ENCODE measurements at places on chromosomes 7 and 10.

DNA sequence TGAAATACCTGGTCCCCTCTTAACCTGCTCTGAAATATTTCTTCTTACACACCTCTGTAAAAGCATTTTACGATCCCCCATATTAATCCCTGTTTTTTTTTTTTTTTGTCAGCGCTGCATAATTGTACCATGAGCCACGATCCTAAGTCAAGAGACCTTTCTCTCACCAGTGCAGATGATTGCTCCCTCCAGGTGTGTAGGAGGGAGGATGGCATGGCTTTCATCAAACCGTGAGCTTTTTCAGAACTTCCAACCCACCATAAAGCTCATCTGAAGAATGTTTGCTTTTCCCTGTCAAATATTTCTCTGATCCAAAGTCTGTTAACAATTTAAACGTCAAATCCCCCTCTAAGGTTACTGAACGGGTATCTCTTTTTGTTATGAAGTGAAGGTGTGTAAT lies 28.2 kb upstream of the SEPHS1 start:
- no peak for DNase-seq

GRCh38 chr7:47610506-47611044 lies 28.7 kb upstream of the TNS3 start:
- no peak for DNase-seq

- no peak for DNase-seq
Measured at GRCh38 chr7:77566421-77566820, 29.3 kb downstream of the PTPN12 start.

DNA sequence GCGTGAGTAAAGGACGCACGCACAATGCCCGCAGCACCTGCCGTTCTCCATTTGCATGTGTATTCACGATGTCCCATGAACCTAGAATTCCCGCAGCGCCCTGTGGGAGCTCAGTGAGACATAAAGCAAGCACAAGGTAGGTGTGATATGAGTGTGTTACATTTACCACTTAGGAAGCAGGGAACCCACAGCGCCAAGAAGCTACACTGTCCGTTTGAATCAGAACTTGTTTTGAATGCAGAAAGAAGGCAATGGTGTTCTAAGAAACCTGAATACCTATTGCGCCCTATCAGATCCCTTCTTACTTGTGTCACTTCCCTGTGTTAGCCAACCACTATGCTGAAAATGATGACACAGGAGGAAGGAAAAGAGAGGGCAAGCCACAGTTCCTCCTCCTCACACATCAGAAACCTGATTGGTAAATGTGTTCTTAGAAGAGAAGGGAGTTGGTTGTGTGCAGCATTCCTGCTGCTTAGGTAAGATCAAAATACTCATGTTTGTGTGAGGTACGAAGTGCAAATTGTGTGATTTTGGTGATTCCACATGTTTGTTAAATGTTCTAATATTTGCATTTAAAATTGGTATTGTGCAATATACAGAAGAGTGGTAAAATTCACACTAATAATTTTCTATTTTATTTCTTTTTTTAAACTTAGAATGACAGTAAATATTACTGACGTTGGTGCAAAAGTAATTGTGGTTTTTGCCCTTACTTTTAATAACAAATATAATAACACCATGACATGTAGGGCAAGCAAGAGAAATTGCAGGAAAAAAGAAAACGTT lies 185.4 kb downstream of the SEC23IP start:
- no peak for DNase-seq

DNA sequence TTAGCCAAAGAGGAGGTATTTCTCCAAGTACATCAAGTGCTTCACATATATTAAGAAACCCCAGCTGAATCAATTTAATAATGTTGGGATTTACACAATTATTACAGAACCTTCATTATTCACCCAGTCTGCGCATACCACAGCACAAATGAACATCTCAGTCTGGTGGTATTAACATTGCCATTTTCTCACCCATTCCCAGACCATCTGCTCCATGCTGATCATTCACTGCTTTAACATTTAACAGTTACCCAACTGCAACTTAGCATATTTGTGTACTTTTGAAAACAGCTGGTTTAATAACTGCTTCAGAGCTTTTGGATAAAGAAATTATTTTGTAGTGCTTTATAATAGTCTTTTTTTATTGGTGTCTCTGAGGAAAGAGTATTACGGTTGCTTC lies 1072.1 kb downstream of the NXPH1 start:
- no peak for DNase-seq

- DNase-seq: no peak
Measured at GRCh38 chr10:24360282-24361127, 151.6 kb downstream of the KIAA1217 start.

- DNase-seq: no peak
Measured at GRCh38 chr10:54559498-54559897, 241.5 kb downstream of the PCDH15 start.

DNA sequence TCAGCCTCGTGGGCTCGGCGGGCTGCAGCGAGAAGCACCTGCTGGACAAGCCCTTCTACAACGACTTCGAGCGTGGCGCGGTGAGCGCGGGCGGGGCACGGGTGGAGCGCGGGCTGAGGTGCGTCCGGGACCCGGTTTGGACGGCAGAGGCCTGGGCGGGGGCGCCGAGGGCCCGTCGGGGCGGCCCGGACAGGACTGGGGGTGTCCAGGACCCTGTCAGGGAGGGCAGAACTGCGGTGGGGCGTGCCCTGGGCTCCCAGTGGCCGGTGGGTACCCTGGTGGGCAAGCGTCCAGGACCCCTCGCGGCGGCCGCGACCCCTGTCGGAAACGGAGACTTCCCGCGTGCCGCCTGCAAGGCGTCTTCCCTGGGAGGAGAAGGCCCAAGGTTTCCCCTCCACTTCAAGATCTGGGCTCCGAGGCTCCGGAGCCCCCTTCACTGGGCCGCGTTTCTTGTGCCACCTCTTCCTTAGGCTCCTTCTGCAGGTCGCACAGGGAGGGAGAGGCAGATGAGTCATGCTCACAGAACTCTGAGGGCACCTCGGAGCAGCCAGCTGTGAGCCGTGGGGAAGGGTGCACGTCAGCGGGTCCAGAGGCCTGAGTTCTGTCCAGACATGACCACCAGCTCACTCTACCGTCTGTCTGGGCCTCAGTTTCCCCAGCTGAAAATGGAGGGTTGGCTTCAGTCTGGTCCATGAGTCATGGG lies 485 bp downstream of the ALOX5 start:
- no peak for DNase-seq

DNA sequence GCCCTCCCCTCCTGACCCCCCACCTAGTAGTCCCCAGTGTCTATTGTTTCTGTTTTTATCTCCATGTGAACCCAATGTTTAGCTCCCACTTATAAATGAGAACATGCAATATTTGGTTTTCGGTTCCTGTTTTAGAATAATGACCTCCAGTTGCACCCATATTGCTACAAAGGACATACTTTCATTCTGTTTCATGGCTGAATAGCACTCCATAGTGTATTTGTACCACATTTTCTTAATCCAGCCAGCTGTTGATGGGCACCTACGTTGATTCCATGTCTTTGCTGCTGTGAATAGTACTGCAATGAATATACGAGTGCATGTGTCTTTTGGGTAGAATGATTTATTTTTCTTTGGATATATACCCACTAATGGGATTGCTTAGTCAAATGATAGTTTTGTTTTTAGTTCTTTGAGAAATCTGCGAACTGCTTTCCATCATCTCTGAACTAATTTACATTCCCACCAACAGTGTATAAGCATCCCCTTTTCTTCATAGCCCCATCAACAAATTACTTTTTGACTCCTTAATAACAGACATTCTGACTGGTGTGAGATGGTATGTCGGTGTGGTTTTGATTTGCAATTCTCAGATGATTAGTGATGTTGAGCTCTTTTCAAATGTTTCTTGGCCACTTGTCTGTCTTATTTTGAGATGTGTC lies 128.4 kb upstream of the PHYHIPL start:
- DNase-seq: no peak

DNA sequence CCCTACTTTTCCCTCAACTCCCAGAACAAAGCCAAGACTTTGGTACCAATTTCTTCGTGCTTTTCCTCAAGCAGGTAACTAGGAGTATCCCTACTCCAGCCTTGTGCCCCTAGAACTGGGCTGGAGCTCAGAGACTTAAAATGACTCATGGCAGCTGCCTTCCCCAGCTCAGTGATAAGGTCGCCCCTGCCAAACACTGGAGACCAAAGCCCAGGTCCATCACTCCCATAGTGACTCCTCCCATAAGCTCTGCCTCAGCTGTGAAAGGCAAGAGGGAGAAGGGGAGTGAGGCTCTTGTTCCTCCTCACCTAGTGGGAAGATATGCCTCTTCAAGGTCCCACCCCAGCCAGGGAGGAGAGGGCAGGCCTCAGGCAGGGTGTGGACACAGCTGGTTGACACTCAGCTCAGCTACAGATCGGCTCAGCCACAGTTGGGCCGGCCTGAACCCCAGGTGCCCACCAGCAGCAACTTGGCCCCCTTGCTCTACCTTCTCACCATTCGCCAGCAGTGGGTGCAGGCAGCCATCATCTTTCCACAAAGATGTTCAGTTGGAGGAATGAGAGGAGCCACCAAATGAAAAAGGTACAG lies 13.8 kb upstream of the CYREN start:
- DNase-seq: no peak

DNA sequence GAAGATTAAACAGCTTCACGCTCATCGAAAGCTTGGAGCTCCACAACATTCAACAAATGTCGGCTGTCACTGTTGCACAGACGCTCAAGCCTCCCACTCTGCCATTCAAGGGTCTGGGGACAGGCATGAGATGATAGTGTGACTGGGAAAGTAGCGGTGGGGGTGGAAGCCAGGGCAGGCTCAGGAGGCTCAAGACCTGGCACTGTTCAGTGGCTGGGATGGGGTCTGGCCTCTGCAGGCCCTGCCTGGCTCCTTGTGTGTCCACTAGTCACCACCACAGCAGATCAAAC lies 13.5 kb upstream of the GTPBP4 start:
- DNase-seq: no peak

- DNase-seq: no peak
Measured at GRCh38 chr10:30883116-30883515, 148.5 kb downstream of the ZNF438 start.

GRCh38 chr10:13347500-13348156 lies 465 bp downstream of the SEPHS1 start:
- DNase-seq: no peak

- no peak for DNase-seq
Measured at GRCh38 chr7:20079080-20079479, 138.1 kb downstream of the MACC1 start.

GRCh38 chr10:44393834-44394547 lies 9.1 kb upstream of the CXCL12 start:
- DNase-seq: no peak

DNA sequence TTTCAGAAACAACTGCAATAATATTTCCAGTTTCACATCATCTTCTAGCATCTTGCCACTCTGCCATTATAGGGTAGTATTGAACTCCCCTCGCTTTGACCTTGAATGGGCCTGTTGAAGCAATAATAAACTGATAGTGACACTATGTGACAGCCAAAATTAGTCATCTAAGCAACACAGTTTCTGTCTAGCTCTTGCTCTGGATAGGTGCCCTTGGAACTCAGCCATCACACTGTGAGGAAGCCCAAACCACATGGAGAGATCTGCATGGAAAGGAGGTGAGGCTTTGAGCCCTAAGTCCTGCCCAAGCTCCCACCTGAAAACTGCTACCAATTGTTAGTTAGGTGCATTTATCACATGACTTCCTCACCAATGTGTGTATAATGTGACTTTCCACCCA lies 18.1 kb upstream of the KCND2 start:
- DNase-seq: peak; percentile 8

DNA sequence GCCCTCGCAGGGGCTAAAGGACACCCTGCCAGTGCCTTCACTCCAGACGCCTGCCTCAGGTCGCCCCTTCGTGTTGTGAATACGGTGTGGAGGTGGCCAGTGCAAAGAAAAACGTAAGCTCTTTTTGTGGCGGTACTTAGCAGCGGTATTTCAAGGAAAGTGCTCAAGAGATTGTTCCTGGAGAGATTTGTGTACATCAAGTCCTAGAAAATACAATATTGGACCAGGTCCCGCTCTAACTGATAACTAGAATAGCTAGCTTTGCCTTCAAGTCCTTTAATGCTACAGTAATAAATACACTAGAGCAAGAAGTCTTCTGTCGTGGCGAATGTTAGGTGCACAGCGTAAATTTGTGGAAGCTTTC lies 689 bp downstream of the PLCE1 start:
- DNase-seq: no peak

- no peak for DNase-seq
Measured at GRCh38 chr7:132932296-132933071, 149.4 kb downstream of the CHCHD3 start.

DNA sequence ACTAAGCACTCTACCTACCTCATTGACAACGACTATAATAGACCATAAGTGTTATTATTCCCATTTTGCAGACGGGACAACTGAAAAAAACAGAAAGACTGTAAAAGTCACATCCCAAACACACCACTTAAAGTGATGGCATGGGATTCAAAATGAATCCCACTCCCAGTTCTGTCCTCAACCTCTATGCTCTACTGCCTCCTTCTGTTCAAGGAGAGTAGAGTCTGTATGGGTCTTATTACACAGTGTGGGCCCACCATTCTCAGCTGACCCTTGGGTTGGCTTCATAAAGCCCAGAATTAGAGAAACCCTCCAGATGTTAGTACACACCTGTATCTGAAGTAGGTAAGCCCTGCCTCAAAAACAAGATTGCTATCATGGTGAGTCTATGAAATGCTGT lies 102.2 kb downstream of the GRM8 start:
- DNase-seq: no peak

GRCh38 chr7:105742787-105743186 lies 133.6 kb downstream of the ATXN7L1 start:
- no peak for DNase-seq

DNA sequence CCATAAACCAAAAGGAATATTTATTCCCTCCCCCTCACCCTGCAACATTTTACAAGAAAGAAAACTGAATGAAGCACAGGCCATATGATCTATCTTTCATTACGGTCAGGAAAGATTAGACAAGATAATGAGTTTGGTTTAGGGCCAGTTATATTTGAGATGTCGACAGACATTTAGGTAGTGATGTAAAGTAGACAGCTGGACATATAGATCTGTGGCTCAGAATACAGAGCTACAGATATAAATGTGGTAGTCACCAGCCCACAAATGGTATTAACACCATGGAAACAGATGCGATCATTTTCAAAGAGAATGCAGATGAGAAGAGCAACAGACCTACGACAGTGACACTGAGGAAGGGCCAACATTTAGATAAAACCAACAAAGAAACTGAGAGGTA lies 142.5 kb downstream of the SRPK2 start:
- DNase-seq: no peak

GRCh38 chr10:60367431-60367830 lies 22.2 kb downstream of the ANK3 start:
- DNase-seq: no peak

- no peak for DNase-seq
Measured at GRCh38 chr10:81655986-81656385, 219.0 kb upstream of the NRG3 start.

DNA sequence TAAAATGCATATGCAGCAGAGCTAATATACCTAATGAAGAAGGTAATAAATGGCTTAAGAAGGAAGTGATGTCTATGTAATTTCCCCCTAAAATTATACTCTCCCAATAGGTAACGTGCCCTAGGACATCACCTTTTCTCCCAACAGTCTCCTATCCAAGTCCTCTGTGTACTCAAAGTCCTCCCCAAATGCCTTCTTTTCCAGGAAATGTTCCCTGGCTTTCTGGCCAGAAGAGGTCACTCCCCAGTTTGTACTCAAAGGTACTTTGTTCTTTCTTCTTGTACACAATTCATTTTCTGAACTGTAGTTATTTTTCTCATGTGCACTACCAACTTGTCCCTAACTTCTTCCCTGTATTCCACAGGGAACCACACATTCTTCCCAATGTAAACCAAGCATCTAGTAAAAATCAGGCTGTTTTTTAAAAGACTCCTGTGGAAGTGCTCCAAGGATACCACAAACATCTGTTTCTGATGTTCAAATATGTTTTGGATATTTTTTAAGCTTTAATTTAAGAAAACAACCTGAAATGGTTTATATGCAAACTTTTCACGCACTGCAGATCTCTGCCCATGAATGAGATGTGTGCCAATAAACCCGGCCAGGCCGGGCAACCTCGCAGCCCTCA lies 262.3 kb upstream of the KLF14 start:
- no peak for DNase-seq
